ENCODE measurements at places on chromosomes 12 and 14.

GRCh38 chr12:65534238-65534841, 255.9 kb downstream of the MSRB3 start:
- DNase-seq = no peak

DNA sequence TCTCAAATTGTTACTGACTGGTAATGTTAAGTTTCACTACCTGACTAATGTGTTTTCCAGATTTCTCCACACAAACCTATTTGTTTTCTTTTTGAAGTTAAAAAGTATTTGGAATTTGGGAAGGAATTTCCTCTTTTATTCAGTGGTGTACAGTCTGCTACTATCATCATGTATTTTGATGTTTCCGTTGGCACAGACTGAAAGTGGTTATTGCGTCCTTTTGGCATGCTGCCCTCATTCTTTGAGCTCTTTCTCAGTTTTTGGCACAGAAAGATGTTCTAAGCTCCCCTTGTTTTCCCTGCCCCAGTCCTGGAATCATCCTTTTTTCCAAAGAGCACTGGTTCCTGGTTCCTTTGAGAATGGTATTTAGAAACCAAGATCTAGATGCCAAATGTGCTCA, 31.4 kb upstream of the RTRAF start:
- no peak for DNase-seq

DNA sequence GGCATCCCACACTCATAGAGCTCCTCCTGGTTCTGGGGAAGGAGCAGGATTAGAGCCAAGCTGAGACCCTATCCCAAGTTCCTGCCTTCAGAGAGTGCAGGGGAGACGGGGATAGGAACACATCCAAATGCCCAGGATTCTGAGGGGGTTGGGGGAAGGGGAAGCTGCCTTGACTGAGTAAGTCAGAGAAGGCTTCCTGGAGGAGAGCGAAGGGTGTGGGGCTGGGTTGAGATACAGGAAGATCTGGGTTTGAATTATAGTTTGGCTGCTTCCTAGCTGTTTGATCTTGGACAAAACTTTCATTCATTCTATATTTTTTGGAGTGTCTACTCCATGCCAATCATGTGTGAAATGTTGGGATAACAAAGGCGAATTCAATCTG, 8.0 kb upstream of the AQP2 start:
- no peak for DNase-seq

DNA sequence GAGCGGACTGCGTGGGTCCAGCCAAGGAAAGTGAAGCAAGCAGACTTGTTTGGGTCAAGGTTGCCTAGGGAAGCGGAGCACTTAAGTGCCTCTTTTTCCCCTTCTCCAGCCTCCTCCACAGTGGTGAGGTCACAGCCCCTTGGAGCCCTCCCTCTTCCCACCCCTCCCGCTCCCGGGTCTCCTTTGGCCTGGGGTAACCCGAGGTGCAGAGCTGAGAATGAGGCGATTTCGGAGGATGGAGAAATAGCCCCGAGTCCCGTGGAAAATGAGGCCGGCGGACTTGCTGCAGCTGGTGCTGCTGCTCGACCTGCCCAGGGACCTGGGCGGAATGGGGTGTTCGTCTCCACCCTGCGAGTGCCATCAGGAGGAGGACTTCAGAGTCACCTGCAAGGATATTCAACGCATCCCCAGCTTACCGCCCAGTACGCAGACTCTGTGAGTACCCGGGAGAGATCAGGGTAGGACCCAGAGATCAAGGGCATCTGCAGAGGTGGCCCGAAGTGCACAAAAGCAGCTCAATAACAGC, at the start of gene TSHR:
TSHR (plus strand) TSS at position 206 of the 526 bp plus-strand sequence; CDS start at position 266, 60 bp downstream.
- DNase-seq = no peak

- no peak for DNase-seq
These were observed 31.6 kb downstream of the TULP3 start for GRCh38 chr12:2922329-2922728.

GRCh38 chr14:30443368-30444007, 115.5 kb upstream of the G2E3 start:
- no peak for DNase-seq

DNA sequence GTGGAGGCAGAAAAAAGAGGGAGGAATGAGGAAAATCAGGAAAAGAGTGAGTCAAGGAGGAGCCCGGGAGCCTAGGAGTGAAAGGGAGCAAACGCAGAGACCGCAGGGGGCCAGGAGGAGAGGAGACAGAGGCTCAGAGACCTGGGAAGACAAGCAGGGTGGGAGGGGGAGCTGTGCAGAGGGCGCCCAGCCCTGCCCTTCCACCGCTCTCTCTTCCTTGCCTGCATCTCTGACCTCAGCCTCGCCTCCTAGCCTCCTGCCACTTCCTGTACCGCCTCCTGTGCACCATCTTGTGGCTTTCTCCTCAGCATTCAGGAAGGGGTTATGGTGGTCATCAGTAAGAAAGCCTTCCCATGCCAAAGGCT, 1.3 kb downstream of the CLSTN3 start:
- DNase-seq = no peak

DNA sequence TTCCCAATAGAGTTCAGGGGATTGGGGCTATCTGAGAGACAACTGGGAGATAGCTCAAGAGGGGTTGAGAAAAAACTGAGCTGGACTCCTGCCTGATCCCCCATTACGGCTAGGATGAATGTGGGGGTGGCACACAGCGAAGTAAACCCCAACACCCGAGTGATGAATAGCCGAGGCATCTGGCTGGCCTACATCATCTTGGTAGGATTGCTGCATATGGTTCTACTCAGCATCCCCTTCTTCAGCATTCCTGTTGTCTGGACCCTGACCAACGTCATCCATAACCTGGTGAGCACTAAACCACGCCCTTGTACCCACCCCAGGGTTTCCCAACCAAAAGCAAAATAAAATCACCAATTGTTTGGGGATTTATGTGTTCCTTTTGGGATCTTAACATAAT, 1.0 kb downstream of the ORMDL2 start:
- DNase-seq = no peak

DNA sequence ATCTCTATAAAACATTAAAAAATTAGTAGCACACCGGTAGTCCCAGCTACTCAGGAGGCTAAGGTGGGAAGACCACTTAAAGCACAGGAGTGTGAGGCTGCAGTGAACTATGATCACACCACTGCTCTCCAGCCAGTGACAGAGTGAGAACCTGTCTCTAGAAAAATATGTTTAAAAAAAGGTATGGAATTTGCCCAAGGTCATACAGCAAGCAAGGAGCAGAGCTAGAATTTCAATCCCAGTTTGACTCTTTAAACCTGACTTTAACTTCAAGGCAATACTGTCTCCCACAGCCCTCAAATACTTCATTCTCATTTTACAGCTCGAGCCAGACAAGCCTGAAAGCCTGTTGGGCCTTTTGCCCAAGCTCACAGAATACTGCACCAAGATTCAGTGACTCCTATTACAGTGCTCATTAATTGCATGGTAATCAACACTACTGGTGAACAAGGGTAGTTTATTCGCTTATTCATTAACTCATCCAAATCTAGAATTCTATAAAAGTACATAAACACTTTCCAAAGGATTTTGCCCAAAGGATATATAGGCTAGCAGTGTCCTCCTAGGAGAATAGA, 8.0 kb downstream of the HECTD4 start:
- no peak for DNase-seq

- no peak for DNase-seq
These were observed 17.6 kb upstream of the EID3 start for GRCh38 chr12:104285740-104286515.

DNA sequence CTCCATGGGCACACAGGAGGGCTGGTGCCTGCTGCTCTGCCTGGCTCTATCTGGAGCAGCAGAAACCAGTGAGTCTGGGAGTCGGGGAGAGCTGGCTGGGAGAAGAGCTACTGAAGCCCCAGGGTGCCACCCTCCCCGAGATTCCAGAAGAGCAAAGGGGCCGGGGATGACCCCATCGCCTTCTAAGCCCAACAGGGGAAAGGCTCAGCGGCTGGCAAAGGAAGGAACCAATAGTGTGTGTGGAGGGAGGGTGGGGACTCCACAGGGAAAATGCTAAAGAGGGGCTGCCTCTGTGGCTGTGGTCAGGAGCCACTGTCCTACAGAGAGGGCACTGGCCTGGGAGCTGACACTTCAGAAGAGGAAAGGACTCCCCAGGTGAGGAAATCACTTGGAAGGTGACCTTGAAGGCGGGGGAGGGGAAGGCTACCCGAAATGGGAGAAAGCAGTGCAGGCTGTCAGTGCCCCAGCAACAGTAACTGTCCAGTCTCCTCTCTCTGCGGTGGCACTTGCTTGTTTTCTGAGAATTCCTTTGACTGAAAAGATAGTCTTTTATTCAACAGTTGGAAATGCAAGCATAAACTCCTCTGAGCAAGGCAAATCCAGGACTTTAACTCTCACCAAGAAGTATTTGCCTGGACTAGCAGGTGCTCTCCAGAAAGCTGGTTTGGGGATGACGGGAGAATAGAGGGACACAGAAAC, 552 bp downstream of the TAPBPL start:
- DNase-seq = peak; percentile 42
